ENCODE measurements at places on chromosomes 2 and 18.

DNA sequence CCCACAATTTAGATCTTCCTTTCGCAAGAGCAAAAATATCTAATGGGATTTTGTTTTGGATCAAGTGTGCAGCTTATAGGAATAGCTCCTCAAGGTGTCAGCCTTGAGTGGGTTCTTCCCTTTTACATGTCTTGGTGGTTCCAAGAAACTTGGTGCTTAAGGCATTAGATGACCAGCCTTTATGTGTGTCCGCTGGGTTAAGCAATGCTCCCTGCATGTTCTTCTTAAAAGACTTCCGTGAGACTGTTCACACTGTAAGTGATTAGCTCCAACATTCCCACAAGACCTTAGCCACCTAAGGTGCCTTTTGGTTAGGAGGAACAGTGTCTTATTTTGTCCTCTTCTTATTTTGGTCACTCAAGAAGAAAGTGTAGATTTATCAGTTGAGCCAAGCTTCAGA, 44.3 kb upstream of the GPR39 start:
- DNase-seq, result no peak

DNA sequence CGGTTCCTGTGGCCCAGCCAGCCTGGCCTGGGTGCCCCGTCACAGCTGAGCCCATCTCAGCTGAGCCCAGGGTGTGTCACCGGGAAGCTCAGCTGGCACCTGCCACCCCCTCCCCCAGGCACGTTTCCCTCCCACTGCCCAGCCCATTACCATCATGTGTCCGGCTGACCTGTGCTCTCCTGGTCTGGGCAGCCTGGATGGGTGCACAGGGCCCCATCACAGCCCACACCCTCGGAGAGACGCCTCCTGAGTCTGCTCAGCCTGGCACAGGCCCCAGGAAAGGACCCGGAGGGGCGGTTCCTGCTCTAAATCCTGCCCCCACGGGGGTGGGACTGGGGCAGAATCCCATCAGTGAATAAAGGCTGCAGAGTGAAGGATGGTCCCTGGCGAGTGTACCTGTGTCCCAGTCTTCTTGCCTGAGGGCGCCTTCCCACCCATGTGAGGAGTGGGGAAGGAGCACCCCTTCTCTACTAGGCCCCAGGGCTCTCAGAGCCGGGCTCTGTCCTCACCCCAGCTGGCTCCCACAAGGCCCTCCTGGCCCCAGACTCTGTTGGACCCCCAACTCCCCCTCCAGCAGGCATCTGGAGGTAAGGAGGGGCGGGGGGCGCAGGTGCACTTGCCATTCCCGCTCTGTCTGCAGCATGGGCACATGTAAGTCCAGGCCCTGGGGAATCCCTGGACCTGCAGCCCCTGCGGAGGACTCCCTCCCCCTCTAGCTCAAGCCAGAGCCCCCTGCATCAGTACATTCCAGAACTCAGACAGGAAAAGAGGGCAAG, 21.2 kb downstream of the GPC1 start:
- DNase-seq, result no peak

GRCh38 chr2:70842401-70842800, 6.8 kb upstream of the CD207 start:
- no peak for DNase-seq

- DNase-seq, result no peak
Measured at GRCh38 chr18:26568926-26569665, 20.7 kb upstream of the KCTD1 start.

GRCh38 chr2:123283431-123283830, 741.7 kb upstream of the CNTNAP5 start:
- DNase-seq, result no peak

GRCh38 chr2:189536830-189537229, 43.8 kb downstream of the SLC40A1 start:
- DNase-seq, result no peak

GRCh38 chr2:28653892-28654662, 97.6 kb upstream of the PPP1CB start:
- DNase-seq, result no peak

GRCh38 chr2:240962300-240963064, 35.9 kb upstream of the SNED1 start:
- no peak for DNase-seq

DNA sequence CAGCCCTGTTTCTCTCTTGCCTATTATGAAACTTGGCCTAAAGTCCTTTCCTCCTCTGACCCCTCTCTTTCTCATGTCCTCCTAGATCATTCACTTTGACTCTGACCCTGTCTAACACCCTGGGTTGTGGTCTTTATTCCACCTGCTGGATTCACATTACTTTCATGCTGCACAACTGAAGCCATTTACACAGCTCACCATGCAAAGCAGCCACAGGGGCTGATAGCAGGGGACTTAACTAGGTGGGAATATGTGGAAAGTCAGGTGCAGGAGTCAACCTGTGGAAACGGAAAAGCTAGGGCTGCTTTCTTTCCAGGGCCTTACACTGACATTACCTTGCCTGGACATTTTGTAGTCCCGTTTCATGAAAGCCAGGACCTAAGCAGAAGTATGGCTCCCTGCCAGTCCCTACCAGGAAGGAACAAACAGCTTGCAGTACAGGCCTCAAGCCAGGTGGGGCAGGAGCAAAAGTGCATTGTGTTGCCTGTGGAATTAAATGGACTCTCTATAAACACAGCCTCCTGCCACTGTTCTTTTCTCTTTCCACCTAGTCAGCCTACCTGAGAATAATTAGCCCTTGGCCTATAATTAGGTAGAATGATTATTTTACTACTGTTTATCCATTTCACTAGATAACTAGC, 11.8 kb downstream of the MAPRE3 start:
- no peak for DNase-seq

DNA sequence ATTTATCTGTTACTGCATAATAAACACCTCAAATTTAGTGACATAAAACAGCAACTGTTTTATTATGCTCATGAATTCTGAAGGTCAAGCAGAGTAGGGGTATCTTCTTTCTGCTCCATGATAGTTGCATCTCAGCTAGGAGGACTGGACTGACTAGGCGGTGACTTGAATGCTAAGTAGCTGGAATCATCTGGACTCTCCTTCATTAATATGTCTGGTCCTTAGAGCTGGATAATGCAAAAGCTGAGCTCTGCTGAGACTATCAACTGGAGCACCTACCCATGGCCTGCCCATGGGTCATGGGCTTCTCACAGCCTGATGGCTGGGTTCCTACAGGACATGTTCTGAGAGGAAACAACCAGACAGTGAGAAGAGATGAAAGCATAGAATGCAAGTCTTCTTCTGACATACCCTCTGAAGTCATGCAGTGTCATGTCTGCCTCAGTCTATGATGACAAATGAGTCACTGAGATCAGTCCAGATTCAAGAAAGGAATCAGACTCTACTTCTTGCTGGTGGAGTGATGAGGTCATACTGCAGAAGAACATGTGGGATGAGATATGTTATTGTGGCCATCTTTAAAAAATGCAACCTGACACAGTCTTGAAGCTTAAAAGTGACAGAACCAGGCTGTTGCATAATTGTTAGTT, 174.2 kb upstream of the OSR1 start:
- DNase-seq, result no peak

- DNase-seq, result no peak
Measured at GRCh38 chr2:100640431-100641124, 77.8 kb downstream of the PDCL3 start.

GRCh38 chr2:222713002-222713401, 41.5 kb downstream of the MOGAT1 start:
- DNase-seq, result no peak

DNA sequence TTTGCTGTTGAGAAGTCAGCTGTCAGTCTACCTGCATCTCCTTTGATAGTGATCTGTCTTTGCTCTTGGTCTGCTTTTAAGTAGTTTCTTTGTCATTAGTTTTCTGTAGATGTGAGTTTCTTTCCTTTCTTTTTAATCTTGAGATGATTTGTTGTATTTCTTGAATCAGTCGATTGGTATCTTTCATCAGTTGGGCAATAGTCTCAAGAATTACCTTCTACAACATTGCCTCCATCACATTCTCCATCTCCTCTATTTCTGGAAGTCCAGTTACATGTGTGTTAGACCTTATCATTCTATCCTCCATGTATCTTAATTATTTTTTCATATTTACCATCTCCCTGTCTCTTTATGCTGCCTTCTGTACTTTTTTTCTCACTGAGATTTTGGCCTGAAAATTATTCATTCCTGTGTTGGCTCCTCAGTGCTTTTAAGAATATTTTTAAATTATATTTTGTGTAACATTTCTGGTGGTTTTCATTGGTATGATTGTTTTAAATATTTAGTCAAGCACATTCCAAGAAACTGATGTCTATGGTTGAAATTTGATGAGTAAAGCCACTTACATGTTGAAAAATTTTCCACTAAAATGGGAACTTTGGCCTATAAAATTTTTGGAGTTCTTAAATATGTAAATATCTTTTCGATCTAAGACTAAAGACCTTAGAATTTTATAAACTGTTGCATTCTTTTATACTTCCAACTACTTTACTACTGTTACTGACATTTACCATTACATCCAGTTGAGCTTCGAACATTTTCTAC, 239.5 kb upstream of the MGAT5 start:
- DNase-seq, result no peak

DNA sequence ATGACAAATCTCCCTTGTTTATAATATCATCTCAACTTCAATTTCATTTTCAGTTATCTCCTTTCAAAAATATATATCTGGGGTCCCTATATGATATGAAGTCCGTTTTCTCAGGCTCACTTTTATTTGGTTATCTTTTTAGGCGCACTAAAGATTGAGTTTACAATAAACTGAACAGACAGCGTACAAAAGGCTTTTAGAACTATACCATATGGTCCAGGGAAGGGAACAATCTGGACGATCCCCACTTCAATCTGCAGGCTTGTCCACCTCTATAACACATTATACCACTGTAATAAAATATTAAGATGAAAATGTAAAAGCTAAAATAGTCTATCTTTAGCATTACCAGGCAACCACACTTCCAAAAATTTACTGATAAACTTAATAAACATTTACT, 289.9 kb downstream of the ZEB2 start:
- DNase-seq, result no peak

- DNase-seq, result no peak
Measured at GRCh38 chr2:233435436-233436190, 81.3 kb downstream of the DGKD start.

DNA sequence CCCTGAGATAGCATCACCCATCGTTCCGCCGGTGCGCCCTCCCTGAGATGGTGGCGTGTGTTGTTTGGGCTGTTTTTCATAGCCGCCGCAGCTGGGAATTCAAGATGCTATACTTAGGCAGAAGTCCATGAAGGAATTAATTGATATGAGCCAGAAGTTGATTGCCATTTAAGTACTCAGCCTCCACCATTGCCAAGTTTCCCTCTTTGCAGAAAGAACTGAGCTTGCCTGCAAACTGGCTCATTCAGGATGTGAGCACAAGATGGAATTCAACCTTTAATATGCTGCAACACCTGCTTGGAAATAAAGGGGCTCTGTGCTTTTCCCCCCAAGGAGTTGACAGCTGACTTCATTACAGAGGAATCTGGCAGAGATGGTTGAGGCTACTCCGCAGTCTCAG, 295.5 kb downstream of the ZNF521 start:
- DNase-seq, result no peak

GRCh38 chr2:46545015-46545839, 65.9 kb downstream of the TMEM247 start:
- no peak for DNase-seq

- DNase-seq, result no peak
Measured at GRCh38 chr2:204251158-204251997, 293.9 kb upstream of the PARD3B start.

- no peak for DNase-seq
Measured at GRCh38 chr2:29235411-29235810, 120.2 kb downstream of the CLIP4 start.

DNA sequence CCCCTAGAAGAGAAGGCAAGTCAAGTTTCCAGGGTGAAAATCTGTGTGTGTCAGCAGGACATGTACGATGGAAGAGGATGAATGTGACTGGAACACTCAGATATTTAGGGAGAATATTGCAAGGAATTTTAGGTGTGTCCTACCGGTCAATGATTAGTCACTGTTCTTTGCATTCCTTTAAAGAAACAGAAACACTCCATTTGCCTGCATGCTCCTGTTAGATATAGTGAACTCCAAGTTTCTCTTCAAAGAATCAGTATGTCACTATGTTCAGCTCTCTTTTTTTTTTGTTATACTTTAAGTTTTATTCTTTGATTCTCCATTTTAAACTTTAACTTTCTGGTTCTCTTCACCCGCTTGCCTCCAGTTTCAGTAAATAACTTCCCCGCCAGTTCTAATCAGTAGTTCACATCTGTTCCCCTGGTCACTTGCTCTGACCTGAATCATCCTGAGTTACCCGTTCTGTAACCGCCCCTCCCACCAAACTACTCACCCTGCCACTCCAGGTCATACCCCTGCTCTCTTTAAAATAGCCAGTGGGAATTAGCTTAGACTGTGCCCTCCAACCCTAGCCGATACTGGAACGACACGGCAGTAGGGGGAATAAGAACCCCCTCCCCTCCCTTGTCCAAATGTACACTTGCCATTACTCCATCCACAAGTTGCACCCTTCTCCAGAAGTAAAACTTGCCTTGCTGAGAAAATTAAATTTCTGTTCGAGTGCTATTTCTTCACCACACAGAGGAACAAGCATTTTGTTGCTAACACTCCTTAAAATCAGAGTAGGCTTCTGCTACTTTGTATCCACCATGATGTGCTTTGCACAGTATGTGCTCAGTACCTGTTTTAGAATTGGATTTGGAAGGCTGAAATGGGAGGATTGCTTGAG, 268.4 kb downstream of the METTL4 start:
- DNase-seq, result no peak

GRCh38 chr2:6526093-6526824, 339.4 kb downstream of the CMPK2 start:
- DNase-seq, result no peak

DNA sequence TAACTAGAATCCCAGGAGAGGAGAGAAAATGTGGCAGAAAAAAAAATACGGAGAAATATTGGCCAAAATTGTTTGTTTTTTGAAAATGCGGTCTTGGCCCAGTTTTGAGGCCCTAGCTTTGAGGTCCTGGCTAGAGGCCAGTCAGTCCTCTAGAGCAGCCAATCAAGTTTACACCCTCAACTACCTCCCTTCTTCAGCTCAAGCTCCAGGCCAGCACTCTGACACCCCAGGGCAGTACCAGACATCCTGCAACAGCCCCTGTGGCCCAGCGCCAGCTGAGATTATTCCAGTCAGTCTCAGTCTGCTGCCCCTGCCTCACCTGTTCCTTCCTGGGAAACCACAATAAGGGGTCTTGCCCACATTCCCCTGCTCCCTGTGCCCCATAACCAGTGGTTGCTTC, 107.7 kb downstream of the UGGT1 start:
- no peak for DNase-seq

DNA sequence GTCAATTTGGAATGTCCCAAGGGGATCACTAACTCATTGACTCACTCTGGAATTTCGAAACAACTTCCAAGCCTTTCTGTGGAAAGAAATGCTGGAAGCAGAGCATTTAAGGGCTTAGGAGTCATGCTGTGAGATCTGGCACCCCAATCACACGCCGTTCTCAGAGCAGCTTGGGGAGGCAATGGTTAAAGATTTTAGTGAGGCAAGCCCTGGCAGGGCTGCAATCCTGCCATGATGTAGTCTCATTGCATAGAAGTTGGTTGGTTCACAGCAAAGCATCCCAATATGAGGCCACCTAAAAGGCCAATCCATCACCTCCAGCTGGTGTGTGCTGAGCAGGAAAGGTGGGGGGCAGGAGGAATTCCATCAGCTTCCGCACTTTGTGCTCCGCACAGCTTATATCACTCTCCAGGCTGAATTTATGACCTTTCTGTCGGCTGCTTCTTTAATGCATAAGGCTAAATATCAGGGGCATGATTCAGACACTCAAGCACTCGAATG, 1043.9 kb upstream of the POU3F3 start:
- DNase-seq, result no peak
